ENCODE measurements at places on chromosomes 1 and 21. TPM values are rescaled to one million over a fixed set of nuclear protein-coding genes. Genes with fewer than 3 reads are reported as not detected.
A peak's percentile ranks its signal among the peaks of the same experiment; 100 is the strongest.

DNA sequence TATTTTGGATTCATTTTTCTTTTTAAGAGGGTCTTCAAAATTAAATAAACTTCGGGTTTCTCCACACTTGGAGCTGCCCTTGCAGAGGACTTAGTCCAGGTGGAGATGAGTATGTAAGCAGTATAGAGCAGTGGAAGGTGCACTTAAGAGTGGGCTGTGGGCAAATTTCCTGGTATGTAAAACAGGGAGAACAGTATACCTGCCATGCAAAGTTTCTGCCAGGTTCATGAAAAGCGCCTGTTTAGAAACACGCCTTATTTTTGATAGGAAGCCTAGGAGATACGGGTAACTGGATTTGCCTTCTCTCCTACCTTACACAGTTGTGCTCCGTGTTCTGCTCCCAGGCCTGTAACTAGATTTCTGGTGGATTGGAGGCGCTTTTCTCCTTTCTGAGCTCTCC, 1.2 kb downstream of the KDM4A start:
- peak; percentile 43 for DNase-seq

GRCh38 chr1:22547186-22547817, 16.0 kb upstream of the EPHA8 start:
- no peak for DNase-seq

DNA sequence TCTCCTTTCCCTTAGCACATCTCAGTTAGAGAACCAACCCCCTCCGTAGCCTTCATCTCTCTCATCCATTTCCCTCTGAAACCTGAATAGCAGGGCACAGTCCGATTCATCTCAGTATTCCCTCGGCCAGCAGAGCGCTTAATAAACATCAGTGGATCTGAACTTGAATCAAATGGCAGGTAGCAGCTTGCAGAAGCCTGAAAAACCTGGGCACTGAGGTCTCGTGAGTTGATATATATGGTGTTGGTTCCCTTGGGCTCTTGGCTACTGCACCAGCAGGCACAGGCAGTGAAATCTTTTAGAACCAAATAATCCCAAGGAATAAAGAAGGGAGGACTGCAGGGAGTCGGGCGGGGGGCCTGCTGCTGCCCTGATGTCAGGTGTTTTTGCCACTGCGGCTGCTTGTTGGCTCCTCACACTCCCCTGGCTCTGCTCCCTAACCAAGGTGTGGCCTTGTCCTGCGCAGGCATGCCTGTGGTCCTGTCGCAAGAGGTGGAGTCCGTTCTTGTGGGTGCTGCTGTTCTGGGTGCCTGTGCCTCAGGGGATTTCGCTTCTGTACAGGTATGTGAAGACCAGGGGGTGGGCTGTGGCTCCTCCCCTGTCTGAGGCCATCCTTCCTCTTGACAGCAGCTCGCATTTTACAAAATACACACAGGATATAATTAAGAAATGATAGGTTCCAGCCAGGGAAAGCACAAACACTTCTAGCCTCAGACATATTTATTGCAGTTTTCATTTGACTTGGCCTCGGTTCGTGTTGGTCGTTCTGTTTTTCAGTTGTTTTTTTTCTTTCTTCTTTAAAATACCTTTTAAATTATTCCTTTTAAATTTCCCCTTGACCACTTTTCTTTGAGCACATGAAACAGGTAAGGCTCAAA, 140.9 kb upstream of the HOOK1 start:
- DNase-seq: peak; percentile 79

DNA sequence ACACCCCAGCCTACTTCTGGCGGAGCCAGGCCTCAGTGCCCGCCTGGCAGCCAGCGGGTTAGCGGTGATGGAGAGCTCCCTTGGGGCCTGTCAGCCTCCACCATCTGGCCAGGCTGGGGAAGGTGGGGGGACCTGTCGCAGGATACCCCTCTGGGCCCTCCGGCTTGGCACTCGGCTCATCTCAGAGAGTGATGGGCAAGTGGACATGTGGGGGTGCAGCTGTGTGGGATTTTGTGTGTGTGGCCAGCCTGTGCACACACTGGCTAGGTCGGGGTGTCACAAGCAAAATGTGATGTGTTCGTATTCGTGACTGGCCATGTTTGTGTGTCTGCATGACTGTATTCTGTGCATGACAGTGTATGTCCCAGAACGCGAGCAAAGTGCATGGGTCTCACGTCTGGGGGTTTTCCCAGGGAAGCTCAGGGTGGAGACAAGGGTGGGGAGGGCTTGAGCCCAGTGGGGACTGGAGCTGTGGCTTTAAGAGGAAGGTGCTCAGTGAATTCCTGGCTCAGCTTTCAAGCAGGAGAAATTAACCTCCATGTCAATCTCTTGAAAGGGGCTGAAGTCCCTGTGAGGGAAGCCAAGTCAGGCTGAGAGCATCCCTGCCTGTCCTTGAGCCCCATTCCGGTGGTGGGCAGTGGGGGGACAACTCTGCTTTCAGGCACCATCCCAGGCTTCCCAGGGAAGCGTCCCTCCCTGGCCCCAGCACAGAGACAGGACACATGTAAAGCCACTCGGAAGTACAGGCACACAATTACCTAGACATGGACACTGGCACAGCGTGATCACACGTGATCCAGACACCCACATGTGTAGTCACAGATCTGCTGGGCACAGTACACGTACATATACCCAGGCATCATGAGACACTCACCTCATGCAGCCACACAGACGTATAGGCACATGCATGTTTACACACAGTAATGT, 21.1 kb upstream of the ADGRB2 start:
- no peak for DNase-seq

GRCh38 chr1:156691665-156692440, 13.5 kb downstream of the CRABP2 start:
- peak; percentile 57 for DNase-seq

DNA sequence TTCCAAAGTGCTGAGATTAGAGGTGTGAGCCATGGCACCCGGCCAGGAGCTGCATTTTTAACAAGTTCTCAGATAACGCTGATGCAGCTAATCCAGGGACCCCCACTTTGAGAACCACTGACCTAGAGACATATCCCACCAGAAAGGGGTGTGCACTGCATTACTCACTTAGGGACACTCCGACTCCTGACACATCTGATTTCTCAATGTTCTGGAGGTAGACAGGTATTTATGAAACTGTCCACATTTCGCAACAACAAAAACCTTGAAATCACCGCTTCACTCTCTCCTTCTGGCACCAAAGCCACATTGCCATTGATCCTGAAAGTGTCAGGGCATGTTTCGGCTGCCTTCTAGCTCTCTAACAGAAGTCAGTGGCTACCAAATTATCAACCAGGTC, 23.2 kb upstream of the CAMTA1 start:
- no peak for DNase-seq

DNA sequence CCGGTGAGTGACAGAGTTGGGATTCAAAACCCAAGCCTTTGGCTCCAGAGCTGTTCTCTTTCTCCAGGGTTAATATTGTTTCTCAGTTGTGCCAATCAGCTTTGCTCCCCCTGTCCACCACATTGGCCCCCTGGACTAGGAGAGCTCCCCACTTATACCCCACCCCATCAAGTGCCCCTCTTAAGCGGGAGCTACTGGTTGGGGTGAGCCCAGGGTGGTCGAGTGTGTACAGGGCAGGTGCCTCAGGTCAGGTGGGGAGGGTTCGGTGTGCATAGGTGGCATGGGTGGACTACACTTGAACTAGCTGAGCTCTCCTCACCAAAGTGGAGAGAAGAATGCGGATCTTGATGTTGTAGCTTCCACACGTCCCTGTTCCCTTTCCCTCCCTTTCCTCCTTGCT, 14.2 kb downstream of the KCNA2 start:
- no peak for DNase-seq

- no peak for DNase-seq
Measured at GRCh38 chr1:87914396-87914795, 585.7 kb downstream of the LMO4 start.

GRCh38 chr21:31514598-31514997, 144.9 kb upstream of the SOD1 start:
- peak; percentile 78 for DNase-seq

DNA sequence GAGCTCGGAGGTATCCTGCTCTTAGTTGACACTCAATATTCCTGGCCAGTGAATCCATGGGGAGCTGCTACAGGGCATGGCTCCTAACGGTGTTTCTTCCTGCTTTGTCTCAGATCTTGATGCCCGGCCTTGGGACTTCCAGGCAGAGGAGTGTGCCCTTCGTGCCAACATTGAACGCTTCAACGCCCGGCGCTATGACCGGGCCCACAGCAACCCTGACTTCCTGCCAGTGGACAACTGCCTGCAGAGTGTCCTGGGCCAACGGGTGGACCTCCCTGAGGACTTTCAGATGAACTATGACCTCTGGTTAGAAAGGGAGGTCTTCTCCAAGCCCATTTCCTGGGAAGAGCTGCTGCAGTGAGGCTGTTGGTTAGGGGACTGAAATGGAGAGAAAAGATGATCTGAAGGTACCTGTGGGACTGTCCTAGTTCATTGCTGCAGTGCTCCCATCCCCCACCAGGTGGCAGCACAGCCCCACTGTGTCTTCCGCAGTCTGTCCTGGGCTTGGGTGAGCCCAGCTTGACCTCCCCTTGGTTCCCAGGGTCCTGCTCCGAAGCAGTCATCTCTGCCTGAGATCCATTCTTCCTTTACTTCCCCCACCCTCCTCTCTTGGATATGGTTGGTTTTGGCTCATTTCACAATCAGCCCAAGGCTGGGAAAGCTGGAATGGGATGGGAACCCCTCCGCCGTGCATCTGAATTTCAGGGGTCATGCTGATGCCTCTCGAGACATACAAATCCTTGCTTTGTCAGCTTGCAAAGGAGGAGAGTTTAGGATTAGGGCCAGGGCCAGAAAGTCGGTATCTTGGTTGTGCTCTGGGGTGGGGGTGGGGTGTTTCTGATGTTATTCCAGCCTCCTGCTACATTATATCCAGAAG, 16.7 kb downstream of the ALX3 start:
- peak; percentile 79 for DNase-seq

GRCh38 chr1:18926315-18927081, 24.1 kb upstream of the ALDH4A1 start:
- DNase-seq: peak; percentile 86

DNA sequence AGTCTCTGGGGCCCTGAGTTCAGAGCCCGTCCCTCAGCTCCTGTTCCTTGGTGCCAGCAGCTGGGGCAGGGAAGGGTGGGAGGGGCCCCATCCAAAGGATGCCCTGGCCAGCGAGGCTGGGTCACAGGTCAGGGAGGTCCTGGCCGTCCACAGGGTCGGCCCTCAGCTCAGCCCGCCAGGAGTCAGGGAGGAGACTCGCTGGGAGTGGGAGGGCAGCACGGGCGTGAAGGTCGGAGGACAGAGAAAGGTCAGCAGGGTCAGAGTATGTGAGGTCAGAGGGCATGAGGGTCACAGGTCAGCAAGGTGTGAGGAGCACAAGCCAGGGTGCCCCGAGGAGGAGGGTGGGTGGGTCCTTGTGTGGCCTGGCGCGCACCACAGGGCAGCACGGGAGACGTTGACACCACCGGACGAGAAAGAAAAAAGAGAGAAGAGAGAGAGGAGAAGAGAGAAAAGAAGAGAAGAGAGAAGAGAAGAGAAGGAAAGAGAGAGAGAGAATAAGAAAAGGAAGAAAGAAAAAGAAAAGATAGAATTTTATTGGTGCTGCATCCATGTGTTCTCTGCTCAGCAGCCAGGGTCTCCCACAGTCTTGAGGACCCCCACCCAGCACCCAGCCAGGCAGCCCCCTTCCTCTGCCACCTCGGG, 7.1 kb downstream of the PERM1 start:
- DNase-seq: no peak

DNA sequence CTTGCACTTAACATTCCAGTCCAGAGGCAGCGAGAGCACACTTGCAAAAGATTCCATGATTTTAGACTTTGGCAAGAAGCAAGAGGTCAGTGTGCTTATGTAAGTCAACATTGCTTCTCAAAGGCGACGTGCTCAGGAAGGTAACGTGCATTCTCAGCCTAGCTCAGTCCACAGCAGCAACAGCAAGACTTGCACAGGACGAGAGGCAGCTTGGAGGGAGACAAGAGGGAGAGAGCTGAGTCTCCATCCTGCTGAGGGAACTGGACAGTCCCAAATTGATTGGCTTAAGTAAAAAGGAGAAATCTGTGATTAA, 56.5 kb downstream of the PTP4A2 start:
- DNase-seq: peak; percentile 70

- no peak for DNase-seq
Measured at GRCh38 chr1:208045463-208046260, 134.7 kb upstream of the CD34 start.

DNA sequence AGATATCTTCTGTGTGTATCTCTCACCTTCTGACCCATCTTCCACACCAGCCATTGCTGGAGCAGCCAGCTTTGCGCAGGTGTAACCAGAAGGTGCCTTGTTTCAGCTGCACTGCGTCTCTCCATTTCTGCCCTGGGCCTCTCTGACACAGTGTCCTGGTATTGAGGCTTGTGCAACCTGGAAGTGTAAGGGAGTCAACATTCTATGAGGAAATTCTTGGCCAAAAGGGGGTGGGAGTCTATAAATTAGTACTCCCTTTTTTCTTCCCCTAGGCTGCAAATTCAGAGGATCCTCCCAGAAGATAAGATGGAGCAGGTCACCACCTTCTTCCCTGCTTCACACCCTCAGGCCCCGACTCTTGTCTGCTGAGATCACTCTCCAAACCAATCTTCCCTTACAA, 109.1 kb downstream of the MRPS6 start:
- no peak for DNase-seq

GRCh38 chr21:39674801-39675200, 62.1 kb downstream of the B3GALT5 start:
- no peak for DNase-seq

DNA sequence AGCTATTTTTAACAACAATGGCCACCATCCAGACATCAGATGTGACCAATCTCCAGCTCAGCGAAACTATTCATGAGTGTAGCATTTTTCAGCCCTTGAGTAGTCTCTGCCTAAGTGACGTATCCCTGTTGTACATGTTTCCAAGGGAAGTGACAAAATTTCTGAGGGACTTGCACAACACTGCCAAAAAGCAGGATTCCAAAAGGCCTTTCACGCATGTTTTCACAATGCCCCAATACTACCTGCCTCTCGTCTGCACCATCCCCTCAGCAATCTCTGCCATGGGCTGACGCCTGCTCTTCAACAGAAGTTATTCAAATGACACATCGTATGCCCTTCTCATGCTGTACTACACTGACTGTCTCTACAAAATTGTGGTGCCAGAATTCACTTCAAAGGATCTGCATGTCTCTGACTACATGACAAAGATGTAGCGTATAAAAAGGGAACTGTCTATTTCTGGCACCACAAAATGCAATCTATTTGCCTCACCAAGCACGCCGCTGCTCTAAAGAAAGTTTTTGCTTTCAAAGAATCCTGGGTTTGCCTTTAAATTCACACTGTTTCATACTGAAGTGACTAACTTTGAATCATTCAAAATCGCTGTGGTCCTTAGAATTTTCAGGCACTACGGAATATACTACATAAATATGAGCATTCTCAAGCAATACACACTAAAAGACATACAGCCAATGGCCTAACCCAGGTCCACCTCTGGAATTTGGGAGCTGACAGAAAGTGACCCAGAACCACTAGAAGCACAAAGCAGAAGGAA, 32.9 kb downstream of the JAK1 start:
- DNase-seq: peak; percentile 52

- DNase-seq: no peak
Measured at GRCh38 chr1:180165509-180166435, 11.1 kb downstream of the QSOX1 start.

GRCh38 chr1:167854184-167854583, 59.8 kb downstream of the ADCY10 start:
- DNase-seq: peak; percentile 7

The ATP1A4 gene
- not detected for total RNA-seq

The KIAA1614 gene
- total RNA-seq: 1.2 TPM

The LDLRAD1 gene
- not detected for total RNA-seq

The PRKCZ gene
- total RNA-seq: 11.4 TPM

The PTGFR gene
- 3.3 TPM for total RNA-seq

The CD2 gene
- total RNA-seq: not detected

The NPR1 gene
- 39.7 TPM for total RNA-seq
